ENCODE measurements at places on chromosomes 2 and 18.

DNA sequence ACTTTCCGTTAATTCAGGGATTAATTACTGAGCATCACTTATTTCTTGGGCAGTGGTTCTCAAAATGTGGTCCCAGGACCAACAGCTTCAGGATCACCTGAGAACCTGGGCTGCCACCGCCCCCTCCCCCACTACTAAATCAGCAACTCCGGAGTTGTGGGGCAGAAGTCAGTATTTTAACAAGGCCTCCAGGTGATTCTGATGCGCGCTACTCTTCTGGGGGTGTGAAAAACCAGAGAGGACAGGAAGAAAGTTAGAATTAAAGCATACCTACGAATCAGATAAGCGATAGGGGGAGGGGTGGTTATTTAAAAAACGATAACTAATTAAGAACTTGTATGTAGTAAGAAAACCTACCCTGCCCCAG is 319 bp downstream of the ZSCAN30 start:
- DNase-seq, result no peak

GRCh38 chr2:220963076-220963475 is 609.0 kb downstream of the EPHA4 start:
- DNase-seq, result no peak

DNA sequence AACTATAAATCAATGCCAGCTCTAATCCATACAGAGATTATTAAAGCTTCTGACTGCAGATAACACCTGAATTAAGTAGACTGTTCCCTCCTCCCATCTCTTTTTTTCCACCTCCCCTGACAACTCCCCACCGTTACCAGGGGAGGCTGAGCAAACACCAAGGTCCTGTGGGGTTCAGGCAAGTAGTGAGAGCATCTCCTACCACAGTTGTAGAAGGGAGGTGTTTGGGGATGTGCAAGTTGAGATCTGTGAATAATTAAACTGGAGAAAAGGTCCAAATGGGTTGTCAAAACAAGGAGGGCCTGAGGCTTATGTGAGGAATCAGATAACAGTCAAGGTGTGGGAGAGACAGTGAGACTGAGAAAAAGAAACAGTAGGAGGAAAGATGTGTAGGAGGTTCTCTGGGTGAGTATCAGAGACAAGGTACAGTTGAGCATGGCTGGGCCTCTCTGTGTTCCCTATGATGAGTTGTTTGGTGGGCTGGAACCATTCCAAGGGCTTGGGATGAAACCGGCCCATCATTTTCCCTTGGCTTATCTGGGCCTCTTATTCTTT is 194.6 kb downstream of the CYRIA start:
- DNase-seq, result no peak

DNA sequence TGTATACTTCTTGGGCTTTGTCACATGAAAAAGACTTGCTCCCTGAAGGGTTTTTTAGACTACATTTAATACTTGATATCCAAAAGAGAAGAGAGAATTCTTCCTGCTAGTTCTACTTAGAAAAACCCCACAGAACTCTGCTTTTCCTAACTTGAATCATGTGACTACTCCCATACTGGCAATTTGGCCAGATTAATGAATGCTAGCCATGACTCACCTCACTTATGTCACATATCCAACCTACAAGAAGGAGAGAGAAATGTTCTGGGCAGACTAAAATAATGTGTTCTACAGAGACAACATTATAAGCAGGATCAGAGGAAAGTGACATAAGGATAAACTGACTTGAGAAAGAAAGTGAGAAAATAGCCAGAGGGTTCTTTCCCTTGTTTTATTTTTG is 249.3 kb upstream of the GULP1 start:
- no peak for DNase-seq

GRCh38 chr2:229642371-229642770 is 72.0 kb downstream of the DNER start:
- DNase-seq, result no peak

DNA sequence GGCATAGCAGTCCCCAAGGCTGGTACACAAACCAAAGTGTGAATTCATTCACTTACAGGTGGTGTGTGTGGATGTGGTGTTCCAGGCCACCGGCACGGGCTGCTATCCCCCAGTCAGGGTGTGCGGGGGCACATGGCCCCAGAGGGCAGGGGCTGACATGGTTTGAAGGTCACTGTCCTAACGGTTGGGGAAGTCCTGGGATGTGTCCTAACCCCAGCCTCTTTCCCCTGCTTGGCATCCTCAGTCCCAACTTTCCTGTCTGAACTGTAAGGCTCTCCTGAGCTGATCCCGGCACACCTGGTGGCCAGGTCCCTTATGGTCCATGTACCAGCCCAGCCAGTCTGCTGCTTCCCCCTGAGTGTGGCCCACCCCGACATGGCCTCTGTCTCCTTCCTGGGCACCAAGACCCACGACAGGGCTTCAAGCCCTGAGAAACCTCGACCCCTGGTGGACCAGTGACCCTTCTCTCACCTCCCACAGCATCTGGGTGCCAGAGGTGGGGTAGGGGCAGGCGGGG is 2.4 kb upstream of the TMEM185B start:
- no peak for DNase-seq

DNA sequence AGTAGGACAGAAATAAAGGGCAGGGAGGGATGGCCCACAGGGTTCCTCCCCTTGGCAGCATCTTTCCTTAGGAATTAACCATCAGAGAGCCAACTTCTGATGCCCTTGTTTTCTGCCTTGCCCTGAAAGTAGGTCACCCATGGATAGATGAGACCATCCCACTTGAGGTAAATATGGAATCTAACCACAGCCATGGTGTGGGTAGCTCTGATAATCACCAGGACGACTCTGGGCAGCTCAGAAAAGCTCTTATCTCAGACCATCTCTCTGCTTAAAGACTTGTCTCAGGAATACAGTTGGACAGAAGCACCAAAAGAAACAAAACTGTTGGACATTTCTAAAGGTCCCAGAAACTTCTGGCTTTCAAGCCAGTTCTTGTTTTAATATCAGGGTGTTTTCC is 101.4 kb upstream of the CELF4 start:
- no peak for DNase-seq

DNA sequence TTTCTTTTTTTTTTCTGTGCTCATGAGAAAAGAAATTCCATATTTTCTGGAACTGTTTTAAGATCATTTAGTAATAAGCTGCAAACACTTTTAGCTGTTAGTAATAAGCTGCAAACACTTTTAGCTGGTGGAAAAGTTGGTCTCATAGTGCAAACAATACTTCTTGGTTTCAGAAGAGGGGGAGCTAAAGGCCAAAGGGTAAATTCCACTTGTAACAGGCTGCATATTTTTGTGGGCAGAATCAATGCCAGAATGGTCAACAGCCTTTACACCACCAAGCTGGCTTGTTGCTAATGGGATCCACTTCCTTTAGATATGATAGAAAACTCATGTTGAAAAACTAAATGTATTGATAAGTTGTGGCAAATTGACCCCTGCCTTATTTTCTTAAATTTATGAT is 356.8 kb downstream of the NR4A2 start:
- no peak for DNase-seq

DNA sequence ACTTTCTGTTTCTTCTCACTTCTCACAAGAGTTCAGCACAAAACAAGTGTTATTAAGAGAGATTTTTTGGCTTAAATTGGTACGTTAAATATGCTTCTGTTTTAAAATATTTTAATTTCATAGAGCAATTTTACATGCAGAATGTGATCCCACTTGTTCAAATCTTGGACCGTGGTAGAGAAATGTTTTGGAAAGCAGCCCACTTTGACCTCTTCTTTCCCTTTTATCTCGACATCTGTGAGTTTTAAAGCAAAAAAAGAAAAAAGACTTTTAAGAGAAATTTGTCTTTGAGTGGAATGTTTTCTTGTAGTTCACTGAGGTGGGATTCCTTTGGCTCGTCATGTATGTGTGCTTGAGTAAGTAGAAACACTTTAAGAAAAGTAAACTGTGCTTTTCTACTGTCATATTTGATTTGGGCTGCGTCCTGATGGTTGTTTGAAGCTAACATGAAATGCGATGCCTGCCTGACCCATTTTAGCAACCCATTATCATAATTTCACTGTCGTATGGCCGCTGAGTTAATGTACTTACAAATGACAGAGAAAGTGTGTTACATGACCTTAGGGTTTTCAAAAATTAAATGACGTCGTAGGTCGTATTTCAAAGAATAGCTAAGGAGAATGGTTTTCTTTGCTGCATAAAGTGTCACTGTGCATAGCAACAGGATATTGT is 54.5 kb downstream of the TSHZ1 start:
- no peak for DNase-seq

- no peak for DNase-seq
Observed at GRCh38 chr2:143142598-143142997, 13.4 kb downstream of the ARHGAP15 start.

GRCh38 chr2:96374211-96374951 is 38.8 kb downstream of the NCAPH start:
- DNase-seq, result no peak

DNA sequence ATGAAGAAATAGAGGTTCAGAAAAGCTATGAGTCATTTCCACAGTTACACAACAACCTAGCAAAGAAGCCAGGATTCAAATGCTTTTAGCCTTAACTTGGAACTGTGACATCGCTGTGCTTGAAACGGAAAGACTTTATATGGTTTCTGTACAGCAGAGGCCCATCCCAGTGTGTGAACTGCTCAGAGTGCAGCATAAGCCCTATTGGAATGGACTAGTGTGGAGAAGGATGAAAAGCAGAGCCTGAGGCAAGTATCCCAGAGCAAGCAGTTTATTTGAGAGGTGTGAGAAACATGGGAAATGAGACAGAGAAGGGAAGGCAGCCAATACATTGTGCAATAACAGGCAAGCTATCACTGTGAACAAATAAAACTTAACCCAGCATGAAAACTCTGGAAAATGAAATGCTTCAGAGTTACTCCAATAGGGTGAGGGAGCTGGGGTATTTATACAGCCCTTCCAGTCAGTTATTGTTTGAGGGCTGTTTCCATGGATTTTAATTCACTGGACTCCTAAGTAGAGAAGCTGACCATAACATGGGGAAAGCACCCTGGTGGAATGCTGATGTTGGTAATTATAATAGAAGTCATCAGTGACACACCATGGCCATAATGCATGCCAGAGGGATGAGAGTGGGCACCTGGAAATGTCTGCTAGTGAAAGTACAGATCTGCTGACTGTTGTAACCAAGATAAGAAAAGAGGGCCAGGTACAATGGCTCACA is 254.0 kb upstream of the POU3F3 start:
- DNase-seq, result no peak

GRCh38 chr18:27746241-27746640 is 430.7 kb downstream of the CDH2 start:
- DNase-seq, result no peak

GRCh38 chr2:239106314-239106908 is 258.5 kb downstream of the TWIST2 start:
- no peak for DNase-seq

DNA sequence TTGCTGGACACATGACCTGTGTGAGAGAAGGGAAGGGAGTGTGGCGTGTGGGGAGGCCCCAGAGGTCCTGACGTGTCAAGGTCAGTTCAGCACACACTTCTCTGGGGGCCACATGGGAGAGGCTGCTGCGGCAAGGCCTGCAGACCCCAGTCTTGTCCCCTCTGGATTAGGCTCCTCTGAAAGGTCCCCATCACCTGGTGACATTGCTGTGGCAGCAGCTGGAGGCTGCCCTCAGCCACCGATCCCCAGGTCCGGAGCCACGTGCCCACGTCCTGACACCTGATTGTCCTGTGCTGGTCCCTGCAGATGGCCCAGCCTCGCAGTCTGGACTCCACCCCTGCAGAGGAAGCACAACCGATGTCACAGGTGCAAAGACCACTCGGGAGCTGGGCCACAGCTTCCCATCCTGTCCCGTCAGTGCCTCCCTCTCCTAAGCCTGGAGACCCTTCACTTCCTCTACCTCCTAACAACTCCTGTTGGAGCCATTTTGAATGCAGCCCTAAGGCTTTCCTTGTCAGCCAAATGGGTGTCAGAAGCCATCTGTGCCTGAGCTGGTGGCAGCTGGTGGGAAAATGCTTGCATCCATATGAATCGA is 12.7 kb downstream of the TMEM177 start:
- no peak for DNase-seq

DNA sequence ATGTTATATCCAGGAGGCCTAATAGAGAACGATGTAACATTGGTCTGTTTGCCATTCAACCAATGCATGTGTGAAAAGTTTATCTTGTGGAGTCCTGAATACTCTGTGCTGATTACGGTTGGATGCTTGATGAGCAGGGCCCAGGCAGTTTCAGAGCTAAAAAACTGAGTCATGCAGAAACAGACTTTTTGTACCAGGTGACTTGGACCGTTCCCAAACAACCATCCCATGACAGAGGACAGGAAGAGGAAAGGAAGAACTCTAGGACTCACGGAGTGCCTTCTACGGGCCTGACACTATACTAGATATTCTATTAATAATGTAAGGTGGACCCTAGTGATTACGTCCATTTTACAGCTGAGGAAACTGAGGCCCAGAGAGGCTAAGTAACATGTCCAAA is 142.1 kb downstream of the ARHGAP28 start:
- no peak for DNase-seq

- no peak for DNase-seq
Observed at GRCh38 chr18:78957140-78957539, 22.5 kb upstream of the SALL3 start.

- no peak for DNase-seq
Observed at GRCh38 chr2:61581716-61582115, 43.6 kb upstream of the XPO1 start.

DNA sequence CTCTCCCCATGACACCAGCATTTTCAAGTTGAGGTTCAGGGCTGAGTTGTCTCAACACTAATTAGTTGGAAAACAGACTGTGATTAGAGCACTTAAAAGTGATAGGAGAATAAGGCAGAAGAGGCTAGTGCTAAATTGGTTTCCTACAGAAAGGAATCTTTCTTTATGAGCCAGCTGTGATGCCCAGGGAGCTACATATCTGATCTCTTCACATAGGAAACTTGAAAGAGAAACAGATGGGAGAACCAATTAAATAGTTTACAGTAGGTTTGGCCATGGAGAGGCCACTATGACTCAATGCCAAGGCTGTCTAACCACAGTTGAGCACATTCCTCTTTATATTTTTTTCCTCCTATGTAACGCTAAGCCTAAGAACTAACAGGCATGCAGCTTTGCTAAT is 418.3 kb upstream of the CYRIA start:
- no peak for DNase-seq

- no peak for DNase-seq
Observed at GRCh38 chr18:65288908-65289307, 461.9 kb upstream of the CDH7 start.

DNA sequence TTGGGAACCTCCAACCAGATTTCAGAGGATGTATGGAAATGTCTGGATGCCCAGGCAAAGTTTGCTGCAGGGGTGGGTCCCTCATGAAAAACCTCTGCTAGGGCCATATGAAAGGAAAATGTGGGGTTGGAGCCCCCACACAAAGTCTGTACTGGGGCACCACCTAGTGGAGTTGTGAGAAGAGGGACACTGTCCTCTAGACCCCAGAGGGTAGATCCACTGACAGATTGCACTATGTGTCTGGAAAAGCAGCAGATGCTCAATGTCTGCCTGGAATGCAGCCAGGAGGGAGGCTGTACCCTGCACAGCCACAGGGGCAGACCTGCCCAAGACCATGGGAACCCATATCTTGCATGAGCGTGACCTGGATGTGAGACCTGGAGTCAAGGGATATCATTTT is 573.7 kb upstream of the NXPH2 start:
- no peak for DNase-seq

DNA sequence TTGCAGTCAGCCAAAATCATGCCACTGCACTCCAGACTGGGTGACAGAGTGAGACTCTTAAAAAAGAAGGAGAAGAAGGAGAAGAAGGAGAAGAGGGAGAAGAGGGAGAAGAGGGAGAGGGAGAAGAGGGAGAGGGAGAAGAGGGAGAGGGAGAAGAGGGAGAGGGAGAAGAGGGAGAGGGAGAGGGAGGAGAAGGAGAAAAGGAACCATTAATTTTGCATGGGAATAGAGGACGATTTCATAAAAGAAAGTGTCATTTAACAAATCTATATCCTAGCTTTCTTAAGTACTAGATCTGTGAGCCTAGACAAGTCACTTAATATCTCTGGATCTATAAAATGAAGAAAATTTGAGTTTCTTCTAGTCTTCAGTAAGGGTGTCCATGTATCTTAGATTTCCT is 9.6 kb downstream of the NOL10 start:
- DNase-seq, result no peak
